ENCODE measurements at places on chromosomes 7 and 10.

GRCh38 chr7:24601600-24601999 is 28.3 kb downstream of the PALS2 start:
- DNase-seq = no peak

DNA sequence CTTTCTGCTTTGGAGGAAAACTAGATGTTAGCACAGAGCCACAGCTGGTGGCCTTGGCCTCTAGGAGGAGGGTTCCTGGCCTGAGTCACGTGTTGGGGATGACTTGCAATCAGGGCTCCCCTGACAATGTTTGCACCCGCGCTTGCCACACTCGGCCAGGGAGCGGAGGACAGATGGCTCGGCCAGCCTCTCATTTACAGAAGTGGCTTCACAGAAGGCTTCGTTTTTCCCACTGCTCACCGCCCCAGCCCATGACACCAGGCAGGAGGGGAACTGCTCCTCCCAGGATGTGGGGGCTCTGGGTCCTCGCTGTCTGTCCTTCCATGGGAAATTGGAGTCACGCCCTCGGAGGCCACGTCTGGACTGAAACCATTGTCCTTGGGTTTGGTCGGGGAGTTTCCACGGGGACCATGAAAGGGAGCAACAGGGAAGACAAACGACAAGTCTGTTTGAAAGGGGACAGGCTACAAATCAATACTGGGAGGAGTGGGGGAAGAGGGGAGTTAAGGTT is 49.6 kb upstream of the UBE3C start:
- peak; percentile 42 for DNase-seq

DNA sequence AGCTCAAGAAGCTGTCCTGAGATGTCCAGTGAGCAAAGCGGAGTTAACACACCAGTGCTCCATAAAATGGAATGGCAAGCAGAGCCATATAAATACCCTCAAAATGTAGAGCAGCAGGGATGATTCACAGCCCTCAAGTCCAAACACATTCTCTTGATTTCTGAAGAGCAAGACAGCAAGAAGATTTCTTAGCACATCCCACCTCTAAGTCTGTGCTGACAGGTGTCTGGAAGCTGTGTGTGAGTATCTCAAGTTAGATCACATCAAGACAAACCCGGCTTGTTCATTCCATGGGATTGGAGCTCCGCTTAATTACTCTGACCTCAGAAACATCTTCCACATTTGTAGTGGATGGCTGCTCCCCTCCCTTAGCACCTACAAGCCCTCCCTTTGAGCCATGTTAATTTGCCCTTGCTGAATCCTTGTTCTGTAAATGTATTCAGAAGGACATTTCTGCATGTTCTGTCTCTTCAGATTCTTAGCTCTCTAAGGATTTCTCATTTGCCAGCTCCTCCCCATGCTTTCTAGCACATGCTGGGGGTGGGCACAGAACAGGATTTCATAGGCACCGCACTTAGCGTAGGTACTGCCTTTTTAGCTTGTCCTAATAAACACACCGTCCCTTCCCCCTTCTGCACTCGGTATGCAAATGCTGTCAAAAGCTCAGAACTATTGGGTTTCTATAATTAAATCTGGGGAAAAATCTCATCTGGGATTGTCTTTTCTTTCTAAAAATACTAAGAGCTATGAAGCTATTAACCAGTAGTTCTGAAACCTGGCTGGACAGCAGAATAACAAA is 112.7 kb downstream of the CPXM2 start:
- no peak for DNase-seq

DNA sequence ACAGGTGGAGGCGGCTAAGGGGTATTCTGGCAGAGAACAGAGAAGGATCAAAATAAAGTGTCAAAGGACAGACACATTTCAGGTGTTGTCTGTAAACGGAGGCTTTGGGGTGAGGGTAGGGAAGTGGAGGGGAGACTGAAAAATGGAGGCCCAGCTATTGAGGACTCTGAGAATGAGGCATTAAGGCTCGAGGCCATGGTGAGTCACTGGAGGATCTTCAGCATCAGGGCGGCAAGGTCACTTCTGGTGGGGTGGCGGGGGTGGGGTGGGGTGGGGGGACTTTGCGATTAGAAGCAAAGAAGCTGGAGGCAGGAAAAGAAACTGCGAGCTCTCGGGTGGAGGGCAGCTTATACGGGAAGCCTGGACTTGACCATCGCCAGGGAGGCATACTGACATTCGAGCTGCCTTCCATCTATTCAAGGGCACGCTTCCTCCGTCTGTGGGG is 58.4 kb upstream of the PCGF5 start:
- no peak for DNase-seq
